Skin of body (tissue), 3 donors: ENCODE measurements at places on chromosomes 2 and 18.

DNA sequence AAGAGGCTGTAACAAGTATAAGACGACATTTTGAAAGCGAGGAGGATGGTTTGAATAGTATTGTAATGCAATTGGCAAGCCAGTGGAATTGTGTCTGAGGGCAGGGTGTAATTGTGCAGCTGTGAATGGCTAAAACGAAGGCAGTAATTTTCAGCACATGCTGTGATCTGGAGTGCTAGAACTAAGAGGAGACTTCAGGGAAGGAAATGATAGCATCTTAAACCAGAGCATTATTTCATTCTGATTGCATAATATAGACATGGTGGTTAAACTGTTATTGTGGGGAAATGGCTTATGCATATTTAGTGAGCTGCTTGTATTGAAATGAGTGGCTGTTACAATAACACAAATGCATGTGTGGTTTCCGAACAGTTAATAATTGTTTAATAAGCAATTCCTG is 36.3 kb downstream of the THSD7B start:
- DNase-seq, result no peak

- DNase-seq, result peak; percentile 6
Measured at GRCh38 chr2:102788885-102789260, 27.0 kb downstream of the TMEM182 start.

DNA sequence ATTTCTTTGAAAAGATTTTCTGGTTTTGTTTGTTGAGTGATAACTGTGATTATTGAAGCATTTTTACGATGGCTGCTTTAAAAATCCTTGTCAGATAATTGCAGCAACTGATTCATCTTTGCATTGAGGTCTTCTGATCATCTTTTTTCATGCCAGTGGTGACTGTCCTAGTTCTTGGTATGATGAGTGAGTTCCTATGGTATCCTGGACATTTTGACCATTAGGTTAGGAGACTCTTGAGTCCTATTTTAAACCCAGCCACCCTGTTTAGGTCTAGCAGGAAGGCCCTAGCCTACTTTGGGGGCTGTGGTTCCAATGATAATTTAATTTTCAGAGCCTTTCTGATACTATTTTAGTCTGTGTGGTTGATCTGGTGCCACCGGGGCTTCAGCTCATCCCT is 72.7 kb upstream of the REV1 start:
- DNase-seq, result no peak

GRCh38 chr2:27929916-27930486 is 39.5 kb downstream of the BABAM2 start:
- no peak for DNase-seq

GRCh38 chr18:34592961-34593382 is 117.1 kb upstream of the DTNA start:
- DNase-seq, result peak; percentile 40

- DNase-seq, result no peak
Measured at GRCh38 chr2:217884985-217885384, 117.8 kb downstream of the TNS1 start.

DNA sequence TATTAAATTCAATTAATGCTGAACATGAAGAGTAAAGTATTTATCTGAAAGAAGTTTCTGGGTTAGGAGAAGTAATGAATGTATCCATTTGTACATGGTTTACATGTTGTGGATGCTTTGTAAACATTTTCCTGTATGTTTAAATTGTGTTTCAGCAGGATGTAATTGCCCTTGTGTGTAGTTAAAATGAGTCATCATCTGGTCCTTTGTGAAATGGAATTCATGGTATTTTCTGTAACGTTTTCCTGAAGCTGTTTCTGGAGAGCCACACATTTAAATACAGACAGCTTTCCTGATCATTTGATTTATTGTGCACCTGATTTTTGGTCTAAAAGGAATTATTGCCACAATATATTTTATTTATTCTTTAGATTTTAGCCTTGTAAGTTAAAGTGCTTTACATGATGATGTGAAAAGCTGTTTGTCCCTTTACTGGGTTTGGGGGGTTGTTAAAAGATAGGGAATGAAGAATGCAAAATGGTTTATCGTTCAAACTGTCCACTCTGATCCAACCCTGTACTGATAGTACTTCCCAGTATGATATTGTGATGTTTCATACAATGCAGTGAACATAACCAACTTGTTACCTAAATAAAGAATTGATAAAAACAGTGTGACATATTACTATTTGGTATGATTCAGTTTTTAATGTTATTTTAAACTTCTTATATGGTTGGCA is 41.7 kb upstream of the SLC3A1 start:
- DNase-seq, result peak; percentile 4

DNA sequence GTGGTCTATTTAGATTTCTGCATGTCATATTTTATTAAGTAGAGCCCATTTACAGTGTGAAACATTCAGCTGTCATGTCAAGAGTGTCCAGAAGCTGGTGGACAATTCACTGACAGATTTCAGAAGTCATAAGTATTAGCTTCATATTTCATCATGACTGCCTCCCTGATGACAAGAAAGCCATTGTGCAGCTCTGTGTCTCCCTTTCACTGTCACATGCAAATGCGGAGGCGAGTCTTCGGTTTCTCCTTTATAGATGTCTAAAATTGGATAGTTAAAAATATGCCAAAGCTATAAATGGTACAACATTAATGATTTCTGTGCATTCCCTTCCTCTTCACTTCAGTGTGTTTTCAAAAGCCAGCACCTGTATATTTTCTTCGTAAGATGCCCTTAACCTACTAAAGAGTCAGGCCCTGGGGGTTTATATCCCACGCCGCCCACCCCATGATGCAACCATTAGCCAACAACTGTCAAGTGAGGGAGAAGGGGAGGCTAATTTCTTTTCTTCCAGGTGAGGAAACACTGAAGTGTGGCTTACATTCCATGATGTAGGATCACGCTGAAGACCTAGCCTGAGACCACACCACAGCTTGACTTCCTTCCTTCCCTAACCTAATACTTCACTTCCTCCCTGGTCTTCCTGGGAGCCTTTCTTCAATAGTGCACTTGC is 99.6 kb upstream of the DDX18 start:
- no peak for DNase-seq
